GDM1 (cell line): ENCODE measurements at places on chromosomes 11 and 22.
A peak's percentile ranks its signal among the peaks of the same experiment; 100 is the strongest.

- no peak for DNase-seq
Observed at GRCh38 chr22:31826443-31826842, 72.6 kb downstream of the DEPDC5 start.

DNA sequence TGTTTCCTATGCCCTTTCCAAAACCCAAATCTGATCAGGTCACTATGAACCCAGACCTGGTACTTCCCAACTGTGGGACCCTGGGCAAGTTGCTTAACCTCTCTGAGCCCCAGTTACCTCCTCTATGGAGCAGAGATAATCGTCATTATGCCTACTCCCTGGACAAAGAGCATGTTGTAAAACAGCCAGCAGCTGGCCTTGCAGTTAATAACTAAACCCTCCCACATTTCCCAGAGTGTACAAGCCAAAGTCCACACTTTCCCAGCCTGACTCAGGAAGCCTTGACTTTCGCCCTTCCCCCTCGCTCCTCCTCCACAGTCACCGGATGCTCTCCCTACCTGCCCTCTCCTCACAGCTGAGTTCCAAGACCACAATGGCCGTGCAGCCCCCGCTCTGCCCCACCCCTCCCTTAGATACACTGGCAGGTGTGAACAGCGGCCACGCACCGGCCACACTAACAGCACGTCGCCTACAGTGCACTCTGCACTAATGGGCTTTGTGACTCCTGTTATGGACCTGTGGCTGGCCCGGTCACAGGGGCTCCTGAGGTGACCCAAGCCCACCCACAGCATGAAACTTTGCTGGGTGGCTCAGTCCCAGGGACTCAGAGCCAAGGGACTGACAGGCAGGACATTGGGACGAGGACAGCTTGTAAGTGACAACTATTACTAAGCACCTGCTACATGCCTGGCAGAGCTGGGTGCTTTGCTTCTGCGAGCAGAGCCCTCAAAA is 15.6 kb upstream of the MFNG start:
- no peak for DNase-seq

DNA sequence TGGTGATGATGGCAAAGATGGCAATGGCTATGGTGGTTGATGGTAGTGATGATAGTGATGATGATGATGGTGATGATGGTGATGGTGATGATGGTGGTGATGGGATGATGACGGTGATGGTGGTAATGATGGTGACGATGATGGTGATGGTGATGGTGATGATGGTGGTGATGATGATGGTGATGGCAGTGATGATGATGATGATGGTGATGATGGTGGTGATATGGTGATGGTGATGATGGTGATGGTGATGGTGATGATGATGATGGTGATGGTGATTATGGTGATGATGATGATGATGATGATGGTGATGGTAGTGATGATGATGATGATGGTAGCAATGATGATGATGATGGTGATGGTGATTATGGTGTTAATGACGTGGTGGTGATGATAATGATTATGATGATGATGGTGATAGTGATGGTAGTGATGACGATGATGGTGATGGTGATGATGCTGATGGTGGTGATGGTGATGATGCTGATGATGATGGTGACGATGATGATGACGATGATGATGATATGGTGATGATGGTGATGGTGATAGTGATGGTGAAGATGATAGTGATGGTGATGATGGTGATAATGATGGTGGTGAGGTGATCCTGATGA is 232.1 kb downstream of the BRD1 start:
- no peak for DNase-seq

DNA sequence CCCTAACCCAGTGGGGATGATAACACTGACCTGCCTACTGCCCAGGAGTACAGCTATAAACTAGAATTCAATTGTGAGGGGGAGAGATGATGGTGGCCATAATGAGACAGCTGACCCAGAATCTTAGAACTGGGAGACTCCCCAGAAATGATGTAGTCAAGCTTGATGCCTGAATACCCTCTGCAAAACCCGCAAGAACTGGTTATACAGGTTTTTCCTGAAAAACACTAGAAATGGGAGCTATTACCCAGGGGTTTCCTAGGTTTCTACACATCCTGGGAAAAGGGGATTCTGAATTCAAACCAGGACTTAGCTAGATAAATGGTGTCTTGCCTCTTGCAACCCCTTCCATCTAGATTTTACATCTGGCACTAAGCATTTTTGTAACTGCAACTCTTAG is 113.8 kb upstream of the NARS2 start:
- DNase-seq: no peak

GRCh38 chr11:129766898-129767604 is 48.6 kb upstream of the TMEM45B start:
- DNase-seq: no peak

DNA sequence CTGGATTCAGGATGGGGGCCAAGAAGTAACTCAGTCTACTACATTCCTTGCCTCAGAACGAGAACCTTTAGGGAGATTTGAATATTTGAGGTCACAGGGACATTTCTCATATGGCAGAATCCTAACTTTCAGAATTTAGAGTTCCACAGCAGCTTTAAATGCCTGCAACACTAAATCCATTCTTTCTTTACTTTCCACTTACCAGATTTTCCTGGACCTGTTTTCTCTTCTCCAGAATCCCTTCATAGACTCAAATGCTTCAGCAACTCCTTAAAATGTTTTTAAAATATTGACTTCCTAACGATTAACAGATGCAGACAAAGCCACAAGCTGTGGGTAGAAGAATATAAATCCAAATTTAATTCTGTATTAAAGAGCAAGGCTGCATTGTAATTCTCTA is 63.1 kb downstream of the PRSS23 start:
- no peak for DNase-seq

DNA sequence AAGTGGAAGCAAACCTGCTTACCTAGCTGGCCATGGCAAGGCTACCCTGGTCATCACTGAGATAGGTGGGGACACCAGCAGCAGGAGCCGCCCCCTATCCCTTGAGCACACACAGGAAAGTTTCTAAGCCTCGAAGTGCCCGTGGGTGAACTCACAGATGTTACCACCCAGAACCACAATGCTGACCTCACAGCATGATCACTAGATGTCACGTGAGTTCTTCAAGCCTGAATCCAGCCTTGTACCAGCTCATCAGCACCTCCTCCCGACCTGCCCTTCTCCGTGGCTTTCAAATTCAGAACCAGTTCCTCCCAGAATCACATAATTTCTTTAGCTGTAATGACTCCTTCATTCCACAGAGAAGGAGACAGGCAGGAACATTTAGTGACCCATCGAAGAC is 24.7 kb upstream of the TIMP3 start:
- DNase-seq: no peak

DNA sequence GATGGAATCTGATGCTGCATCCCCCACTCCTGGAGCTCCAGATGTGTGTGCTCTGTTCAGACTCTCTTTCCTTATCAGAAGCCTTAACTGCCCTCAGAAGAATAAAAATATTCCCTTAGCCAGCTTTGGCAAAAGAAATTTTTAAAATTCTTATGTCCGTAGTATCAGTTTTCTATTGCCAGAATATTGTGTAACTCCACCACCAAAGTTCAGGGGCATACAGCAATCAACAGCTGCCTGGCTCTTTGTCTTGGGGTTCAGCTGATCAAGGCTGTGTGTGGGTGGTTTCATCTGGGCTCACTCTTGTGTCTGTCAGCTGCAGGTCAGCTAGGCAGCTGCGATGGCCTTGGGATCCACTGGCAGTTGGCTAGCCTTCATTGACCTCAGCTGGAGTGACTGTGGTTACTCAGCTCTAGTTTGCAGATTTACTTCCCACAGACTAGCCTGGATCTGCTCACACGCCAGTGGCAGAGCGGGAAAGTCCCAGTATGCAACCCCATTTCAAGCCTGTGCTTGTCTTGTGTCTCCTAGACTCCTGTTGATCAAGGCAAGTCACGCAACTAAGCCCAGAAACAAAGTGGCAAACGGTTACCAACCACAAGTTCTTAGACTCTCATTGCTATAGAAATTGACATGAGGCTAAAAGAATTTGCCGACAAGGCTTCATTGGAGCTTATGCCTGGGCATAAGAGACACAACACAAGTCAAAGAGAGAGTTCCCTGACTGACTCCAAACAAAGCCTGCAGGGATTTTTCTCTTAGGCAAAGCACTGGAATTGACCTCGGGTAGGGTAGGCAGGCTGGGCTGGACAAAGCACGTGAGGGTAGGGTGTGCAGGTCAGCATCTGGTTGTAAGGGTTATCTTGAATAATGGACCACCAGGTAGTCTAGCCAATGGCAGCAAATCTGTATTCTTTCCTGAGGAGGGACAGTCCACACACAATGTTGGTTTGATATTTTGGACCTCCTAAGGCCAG is 7.5 kb downstream of the TMEM138 start:
- no peak for DNase-seq

DNA sequence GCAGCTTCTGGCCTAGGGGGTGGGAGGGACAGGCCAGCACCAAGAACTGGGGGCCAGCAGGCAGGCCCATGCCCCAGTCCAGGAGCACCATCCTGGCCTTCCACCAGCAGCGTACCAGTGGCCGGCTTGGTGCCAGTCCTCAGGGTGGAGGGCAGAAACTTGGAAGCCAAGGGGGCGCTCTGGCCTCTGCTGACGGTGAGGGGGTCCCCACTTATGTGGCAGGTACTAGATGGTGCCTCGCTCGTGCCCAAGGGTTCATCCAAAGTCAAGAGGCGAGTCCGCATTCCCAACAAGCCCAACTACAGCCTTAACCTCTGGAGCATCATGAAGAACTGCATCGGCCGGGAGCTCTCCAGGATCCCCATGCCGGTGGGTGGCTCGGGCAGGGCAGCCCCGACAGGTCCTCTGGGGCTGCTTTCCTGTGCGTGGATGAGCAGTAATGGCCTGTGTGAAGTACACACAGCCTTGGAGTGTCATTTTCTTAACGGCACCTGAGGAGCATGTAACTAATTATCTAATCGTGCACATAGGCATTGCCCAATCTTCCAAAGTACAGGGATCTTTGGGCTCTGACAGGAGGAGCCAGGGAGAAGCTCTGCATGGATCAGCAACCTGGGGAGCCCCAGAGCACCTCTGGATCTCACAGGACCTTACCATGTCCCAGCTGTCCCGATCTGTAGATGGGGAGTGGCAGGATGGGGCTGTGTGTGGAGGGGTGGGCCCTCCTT is 79.1 kb downstream of the MORC2 start:
- DNase-seq: no peak

DNA sequence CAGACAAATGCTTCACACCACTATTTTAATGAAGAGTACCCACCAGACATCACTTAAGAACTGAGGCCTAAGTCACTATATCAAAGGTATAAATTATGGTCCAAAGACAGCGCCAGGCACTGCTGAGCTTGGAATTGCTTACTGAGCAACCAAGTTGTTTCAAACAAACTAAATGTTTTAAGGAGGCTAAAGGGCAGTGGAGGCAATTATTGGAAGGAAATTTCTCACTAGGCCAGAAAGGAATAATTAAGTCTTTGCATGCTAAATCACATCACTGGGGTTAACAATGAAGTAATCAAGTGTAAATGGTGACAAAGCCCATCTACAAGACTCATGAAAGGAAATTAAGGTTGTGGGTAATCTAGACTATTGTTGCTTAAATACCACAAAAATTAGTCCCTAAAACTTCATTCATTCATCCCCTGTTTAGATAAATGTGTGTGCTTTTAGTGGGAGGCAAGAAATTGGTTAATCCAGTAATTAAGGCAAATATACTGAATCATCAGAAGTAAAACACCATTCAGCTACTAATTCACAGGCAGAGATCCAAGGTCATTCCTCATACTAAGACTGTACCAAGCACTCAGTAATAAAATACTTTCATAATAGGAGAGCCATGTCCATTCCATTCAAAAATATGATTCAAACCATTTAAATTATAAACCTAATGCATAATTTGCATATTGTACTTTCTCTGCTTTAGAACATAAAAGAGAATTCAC is 21.2 kb downstream of the LGR4 start:
- DNase-seq: no peak

DNA sequence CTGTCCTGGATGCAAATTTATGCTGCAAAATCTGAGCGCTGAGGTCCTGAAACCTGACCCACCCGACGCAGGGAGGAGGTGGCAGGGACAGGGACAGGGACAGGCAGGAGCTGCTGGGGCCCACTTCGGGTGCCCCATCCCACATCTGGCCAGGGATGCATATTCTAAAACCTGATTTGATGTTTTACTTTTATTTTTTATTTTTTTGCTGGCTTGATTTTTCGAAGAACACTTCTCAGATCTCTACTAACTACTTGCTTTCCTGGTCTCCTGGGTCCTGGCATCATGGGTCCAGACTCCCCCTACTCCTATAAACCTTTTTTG is 652 bp upstream of the PVALB start:
- DNase-seq: no peak

DNA sequence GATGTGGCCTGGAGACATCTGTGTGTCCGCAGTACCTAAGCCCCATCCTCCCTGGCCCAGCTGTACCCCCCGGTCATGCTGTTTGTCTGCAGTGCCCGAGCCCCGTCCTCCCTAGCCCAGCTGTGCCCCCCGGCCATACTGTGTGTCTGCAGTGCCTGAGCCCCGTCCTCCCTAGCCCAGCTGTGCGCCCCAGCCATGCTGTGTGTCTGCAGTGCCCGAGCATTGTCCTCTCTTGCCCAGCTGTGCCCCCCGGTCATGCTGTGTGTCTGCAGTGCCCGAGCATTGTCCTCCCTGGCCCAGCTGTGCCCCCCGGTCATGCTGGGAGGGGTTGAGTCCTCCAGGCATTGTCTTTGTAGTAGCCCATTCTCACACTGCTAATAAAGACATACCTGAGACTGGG is 7.6 kb upstream of the ARSA start:
- DNase-seq: no peak

GRCh38 chr22:36610056-36610455 is 81.1 kb upstream of the EIF3D start:
- no peak for DNase-seq

- DNase-seq: no peak
Observed at GRCh38 chr11:109109150-109109549, 312.8 kb upstream of the C11orf87 start.

GRCh38 chr22:17472932-17473331 is 90.4 kb upstream of the SLC25A18 start:
- no peak for DNase-seq

- DNase-seq: no peak
Observed at GRCh38 chr11:83037877-83038276, 33.8 kb downstream of the RAB30 start.

GRCh38 chr11:64754919-64755662 is 4.7 kb downstream of the PYGM start:
- no peak for DNase-seq

DNA sequence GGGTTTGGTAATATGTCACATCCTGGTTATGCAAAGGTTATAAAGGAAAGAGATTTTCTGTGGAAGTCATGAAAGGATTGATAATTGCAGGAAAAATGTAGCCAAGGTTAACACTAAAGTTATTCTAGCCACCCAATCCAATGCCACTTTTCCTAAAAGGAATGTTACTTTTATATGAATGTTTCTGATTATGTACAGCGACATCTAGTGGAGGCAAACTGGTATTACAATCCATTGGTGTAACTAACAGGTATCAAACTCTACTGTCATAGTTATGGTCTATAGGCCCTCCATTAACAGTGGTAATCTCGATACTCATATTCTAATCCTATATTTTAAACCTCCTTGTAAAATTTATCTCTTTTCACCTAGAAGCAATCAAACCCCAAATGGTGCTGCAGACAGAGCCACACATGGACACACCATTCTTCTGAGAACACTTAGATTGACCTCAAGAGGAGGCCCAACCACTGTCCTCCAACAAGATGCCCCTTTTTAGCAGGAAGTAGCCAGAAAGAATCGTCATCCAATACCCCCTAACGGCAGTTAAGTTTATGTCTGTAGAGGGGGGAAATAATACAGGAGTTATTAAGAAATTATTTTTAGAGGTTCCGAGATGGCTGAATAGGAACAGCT is 74.9 kb upstream of the RAG2 start:
- DNase-seq: peak; percentile 5

- no peak for DNase-seq
Observed at GRCh38 chr11:63745304-63746170, 23.0 kb downstream of the ZFTA start.
